Activated naive CD4-positive, alpha-beta T cell treated with anti-CD3 and anti-CD28 coated beads, Interleukin-2, amount 10 ng/mL, durations not matched to agents 7 days and 5 days (primary cell): ENCODE measurements at places on chromosomes 5 and 9.

DNA sequence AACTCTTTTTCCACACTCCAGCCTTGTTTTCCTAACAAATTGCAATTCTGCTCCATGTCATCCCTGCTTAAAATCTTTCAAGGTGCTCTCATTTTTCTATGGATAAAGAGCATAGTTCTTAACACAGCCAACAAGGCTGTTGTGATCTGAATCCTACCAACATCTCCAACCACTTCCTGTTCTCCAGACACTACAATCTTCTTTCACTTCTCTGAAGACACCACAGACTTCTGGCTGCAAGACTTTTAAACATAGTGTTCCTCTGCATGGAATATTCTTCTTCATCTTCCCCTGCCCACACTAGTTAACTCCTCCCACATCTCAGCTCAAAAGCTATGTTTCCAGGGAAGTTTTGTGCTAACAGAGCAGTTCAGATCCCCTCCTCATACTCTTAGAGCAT lies 404.8 kb downstream of the MAN2A1 start:
- DNase-seq: no peak

GRCh38 chr5:13591621-13592020 lies 352.9 kb downstream of the DNAH5 start:
- DNase-seq: no peak

GRCh38 chr5:149765932-149766331 lies 35.8 kb downstream of the PPARGC1B start:
- no peak for DNase-seq

DNA sequence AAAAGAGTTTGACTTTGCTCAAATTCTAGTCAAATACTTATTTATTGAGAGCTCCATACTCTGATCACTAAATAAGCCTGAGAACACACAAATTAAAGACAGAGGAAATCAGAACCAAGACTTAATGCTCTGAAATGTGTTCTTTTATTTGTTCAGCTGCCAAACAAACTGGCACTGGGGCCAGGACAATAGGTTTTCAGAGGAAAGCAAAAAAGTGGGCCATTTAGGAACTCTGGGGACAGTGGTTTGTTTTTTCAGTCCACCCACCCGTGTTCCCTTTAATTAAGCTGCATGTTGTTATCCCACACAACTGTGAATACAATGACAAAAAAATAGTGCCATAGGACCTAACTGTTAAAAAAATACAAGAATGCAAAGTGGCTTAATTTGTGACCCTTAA lies 95.4 kb upstream of the RETREG1 start:
- DNase-seq: no peak

- no peak for DNase-seq
Observed at GRCh38 chr5:129763651-129764050, 15.8 kb downstream of the MINAR2 start.

DNA sequence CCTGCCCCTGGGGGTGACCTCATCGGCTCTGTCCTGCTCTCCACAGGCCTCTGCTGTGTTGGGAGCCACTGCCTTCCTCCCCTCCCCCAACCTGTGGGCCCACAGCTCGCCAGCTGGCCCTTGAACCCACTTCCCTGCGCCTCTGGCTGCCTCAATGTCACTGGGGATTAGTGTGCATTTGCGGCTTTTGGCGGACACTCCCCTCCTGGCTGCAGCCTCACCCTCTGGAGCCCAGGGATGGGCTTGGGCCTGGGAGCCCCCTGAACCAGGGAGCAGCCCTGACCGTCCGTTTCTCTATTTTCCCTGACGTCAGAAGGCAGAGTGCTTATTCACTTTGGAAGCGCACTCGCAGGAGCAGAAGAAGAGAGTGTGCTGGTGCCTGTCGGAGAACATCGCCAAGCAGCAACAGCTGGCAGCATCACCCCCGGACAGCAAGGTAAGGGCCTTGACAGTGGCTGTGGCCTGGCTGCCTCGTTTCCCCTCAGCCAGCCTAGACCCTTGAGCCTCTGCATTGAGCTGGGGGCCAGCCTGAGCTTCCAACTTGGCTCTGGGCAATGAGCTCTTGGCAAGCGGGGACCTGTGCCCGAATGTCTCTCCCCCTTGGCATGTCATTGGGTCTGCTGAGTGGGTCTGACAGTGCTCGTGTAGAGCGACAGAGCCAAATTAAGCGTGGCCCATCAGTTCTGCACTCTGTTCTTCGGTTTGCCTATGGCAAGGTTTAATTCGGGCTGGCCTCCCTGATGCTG lies 73.1 kb downstream of the RGS3 start:
- DNase-seq: peak; percentile 14

DNA sequence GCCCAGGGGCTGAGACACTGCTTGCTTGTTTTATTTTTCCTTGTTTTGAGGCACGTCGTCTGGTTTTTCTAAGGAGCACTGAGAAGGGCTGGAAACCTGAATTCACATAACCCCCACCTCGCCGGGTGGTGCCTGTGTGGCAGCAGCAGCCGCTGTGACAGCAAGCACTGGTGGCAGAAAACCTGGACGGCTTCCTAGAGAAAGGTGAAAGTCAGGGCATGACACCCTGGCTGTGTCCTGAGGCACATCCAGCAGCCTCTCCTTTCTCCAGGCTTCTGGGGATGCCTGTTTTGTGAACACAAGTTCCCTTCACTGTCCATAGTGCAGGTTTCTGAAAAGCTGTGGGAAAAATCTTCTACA lies 29.2 kb downstream of the MRPL36 start:
- DNase-seq: no peak

DNA sequence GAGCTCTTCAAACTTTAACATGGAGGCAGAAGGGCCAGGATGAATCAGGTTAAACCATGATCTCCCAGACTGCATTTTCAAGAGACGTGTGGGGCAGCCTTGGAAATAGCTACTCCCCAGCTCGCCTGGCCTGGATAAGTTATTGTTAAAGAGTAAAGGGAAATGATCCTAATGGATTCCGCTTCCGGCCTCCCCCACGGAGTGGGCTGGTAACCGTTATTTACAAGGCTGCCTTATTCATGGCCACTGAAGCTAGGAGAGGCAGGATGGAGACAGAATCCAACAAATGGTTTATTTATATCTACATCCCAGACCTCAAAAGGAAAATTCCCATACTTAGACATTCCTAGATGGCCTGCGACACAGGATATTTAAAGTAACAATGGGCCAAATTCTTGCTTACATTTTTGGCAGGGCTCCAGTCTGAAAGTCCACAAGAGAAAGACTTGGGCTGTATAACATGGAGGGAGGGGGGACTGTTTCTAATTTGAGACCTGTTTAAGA lies 27.9 kb downstream of the SPRY4 start:
- no peak for DNase-seq

DNA sequence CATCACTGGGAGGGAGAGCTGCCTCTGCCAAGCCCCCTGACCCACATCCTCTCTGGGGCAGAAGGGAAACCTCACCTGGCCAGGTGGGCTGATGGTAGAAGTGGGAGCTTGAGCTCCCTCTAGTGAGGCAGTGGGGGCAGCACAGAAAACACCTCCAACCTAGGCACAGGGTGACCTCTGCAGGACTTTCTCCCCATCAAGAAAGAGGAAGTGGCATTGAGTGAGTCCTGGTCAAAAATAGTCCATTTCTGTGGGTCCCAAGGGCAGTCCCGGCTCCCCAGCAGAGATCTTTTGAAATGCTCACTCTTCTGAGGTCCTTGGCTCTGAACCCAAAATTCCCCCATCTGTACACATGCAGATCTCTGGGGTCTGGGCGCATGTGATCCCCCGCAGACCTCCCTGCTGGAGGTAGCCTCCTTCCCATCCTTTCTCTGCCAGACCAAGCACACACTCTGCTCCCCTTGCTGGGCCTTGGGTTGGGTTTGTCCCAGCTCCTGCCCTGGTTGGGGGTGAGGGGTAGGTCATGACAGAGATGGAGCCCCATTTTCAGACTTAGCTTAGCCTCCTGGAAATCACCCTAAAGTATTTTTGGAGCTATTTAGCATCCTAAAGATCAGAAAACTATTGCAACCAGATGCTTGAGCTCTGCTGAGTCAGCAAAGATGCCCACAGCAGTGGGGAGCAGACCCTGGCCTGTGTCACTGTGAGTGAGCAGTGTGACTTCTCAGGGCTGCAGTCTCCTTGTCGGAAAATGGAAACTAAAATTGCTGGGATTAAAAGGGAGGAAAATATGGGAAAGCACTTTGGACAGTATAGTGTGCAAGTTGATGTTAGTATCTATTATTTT lies 41.6 kb upstream of the LCP2 start:
- DNase-seq: peak; percentile 79

GRCh38 chr9:110168486-110168885 lies 39.5 kb downstream of the C9orf152 start:
- DNase-seq: no peak

GRCh38 chr5:78895616-78896015 lies 89.5 kb downstream of the ARSB start:
- no peak for DNase-seq

- no peak for DNase-seq
Observed at GRCh38 chr5:176389135-176390123, 878 bp downstream of the HIGD2A start.

- DNase-seq: peak; percentile 38
Observed at GRCh38 chr5:126972062-126972895, 58.1 kb downstream of the MARCHF3 start.

- no peak for DNase-seq
Observed at GRCh38 chr5:122200450-122200849, 71.1 kb downstream of the ZNF474 start.

DNA sequence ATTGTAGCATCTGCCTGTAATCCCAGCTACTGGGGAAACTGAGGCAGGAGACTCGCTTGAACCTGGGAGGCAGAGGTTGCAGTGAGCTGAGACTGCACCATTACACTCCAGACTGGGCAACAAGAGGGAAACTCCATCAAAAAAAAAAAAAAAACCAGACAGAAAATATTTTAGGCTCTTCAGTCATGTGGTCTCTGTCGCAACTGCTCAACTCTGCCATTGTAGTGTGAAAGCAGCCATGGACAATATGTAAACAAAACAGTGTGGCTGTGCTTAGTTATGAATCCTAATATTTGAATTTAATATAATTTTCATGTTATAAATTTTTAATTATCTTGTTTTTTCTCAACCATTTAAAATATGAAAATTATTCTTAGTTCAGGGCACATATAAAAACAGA lies 38.4 kb downstream of the ZFAND5 start:
- no peak for DNase-seq

DNA sequence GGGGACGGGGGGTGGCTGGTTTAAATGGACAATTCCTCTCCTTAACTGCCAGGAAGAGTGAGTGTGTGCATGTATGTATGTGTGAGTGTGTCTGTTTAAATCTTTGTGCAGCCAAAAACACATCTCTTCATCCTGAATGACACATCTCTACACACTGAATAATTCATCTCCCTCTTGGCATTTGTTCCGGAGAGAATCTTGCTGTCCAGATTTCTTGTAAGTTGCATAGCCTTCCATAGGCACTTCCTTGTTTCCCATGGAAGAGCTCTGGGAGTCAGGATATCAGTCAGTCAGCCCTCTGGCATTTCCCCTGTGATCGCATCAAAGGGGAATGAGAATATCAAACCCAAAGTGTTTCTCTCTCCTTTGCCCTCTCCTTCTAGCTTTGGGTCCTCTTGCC lies 74.7 kb downstream of the WWC1 start:
- DNase-seq: no peak

DNA sequence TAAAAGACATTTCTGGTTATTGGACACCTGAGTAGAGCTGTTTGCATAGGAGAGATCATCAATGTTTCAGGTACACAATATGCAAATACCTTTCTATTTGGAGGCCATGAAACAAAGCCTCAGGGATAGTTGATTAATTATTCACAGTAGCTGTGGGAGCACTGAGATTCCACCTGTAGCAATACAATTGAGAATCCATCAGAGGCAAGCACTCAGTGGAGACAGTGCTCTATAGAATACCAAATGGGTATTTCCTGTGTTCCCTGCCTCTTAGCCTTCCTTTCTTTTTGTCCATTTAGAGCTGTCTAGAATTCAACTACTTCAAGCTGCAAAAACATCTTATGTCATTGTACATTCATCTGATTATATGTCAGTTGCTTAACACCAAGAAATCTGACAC lies 1754.0 kb upstream of the ACO1 start:
- no peak for DNase-seq

GRCh38 chr5:84796399-84796798 lies 411.7 kb upstream of the EDIL3 start:
- no peak for DNase-seq

DNA sequence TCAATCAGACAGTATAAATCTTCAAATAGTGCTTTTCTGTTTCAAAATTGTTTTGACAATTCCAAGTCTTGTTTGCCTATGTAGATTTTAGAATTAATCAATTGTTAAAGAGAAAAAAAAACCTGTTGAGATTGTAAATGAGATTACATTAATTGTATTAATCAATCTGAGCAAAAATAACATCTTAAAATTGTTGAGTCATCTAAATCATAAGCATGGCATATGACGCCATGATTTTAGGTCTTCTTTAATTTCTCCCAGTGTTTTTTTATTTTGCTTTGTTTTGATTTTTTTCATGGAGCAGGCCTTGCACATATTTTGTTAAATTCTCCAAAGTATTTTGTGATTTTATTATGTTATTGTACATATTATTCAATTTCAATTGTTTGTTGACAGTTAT lies 988.0 kb upstream of the SEMA6A start:
- DNase-seq: no peak

DNA sequence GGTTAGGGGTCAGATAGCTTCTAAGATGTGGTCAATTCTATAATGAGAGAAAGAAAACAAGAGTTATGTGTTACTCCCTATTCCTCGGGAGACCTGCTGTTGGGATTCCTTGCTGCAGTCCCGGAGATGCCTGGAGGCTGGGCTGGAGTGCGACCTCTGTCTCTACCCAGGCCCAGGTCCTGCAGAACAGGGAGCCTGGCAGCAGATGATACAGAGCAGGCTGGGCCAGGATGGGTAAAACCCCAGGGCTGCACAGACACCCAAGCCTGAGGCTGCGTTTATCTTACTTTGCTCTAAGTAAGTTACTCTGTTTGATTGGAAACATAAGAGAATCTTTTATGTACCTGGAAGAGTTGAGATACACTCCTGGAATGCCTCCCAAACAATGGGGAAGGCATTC lies 26.9 kb upstream of the FAM120AOS start:
- DNase-seq: no peak

DNA sequence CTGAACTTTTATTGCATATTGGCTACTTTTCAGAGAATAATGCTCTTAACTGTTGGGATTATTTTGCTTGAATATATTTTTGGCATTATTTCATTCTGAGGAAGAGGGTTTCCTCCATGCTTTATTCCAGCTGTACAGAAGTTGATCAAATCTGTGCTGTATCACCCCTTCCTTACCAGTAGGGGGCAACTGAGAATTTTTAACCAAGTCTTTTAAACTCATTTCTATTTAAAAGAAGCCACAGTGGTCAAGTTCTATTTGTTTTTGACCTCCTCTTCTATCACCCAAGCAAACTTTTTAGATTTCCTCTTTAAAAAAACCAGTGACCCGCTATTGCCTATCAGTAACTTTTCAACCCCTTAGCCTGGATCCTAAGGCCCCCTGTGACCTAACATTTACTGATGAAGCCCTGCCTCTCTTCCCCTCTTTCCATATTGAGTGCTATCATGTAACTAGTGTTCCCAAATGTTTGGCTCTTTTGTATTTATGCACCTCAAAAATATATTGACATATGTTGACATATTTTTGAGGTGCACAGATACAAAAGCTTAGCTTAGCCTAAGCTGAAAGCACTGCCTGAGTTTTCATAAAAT lies 80.6 kb downstream of the FBXO4 start:
- DNase-seq: no peak
